Activated naive CD4-positive, alpha-beta T cell treated with Interleukin-2 at 50 U/mL for 16 hours (primary cell): ENCODE measurements at places on chromosomes 1 and 21.

DNA sequence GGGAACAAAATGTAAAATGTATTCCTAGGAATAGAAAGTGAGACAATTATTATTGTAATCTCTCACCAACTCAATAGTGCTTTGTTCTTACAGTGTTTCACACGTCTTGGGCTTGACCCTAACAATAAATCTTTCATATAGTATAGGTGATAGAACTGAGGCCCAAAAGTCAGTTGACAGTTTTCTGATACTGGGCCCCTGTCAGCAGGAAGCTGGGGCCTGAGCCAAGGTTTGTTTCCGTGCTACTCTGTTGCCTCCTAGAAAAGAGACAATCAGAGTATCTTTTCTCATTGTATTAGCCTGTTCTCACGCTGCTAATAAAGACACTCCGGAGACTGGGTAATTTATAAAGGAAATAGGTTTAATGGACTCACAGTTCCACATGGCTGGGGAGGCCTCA is 5.0 kb downstream of the RRP1B start:
- no peak for DNase-seq

DNA sequence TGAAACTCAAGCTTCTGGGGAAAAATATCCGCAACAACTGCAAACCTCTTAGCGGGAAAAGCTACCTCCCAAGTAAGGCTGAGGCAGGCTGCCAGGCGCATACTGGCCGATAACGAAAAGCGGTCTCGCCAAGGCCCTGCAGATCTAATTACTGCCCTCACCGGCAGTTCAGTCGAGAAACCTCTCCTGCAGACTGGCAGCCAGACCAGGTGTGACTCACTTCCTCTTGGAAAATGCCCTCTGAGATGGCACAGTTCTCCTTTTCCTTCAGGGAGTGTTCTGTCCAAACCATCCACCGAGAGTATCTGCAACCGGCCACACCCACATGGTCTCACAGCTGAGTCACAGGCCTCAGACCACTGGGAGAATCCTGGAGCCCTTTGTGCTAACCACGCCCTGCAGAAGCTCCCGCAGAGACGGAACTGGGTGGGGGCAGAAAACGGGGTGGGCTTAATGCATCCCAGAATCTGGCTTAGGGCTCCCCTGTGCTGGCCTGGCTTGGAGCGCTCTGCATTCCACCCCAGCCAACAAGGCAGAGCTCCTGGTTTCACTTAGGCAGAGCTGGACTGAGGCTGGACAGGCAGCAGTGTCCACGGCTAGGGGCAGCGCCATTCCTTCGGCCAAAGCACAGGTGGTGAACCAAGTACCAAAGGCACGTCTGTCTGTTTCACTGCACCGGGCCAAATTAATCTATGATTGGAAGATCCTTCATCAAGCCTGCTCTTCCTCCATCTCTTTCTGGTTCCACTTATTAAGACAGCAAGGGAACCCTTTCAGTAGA is 1.2 kb downstream of the S100A10 start:
- peak; percentile 37 for DNase-seq

- no peak for DNase-seq
Measured at GRCh38 chr1:35567947-35568558, 5.1 kb upstream of the TFAP2E start.

DNA sequence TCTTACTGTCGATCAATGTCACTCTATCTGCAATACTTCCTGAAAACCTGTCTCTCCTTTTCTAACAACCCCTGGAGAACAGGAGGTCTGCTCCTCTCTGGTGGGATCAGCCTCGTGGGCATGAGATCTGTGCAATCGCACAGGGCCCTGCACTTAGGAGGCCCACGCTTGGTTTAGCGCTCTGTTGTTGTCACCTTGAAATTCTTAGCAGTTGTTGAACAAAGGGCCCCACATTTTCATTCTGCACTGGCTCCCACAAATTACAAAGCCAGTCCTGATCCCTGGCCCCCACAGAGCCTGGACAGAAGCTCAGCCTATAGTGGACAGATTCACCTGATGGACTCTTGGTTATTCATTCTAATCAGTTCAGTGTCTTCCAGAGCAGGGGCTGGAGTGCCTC is 18.6 kb downstream of the SPOCD1 start:
- DNase-seq, result no peak

GRCh38 chr1:11150326-11150725 is 38.8 kb upstream of the ANGPTL7 start:
- DNase-seq, result no peak
